K562 (cell line): ENCODE measurements at places on chromosomes 13 and 19.

GRCh38 chr13:76326343-76326742 lies 559.9 kb downstream of the KCTD12 start:
- DNase-seq = no peak

- DNase-seq = no peak
Observed at GRCh38 chr13:29716493-29716892, 121.0 kb upstream of the SLC7A1 start.

DNA sequence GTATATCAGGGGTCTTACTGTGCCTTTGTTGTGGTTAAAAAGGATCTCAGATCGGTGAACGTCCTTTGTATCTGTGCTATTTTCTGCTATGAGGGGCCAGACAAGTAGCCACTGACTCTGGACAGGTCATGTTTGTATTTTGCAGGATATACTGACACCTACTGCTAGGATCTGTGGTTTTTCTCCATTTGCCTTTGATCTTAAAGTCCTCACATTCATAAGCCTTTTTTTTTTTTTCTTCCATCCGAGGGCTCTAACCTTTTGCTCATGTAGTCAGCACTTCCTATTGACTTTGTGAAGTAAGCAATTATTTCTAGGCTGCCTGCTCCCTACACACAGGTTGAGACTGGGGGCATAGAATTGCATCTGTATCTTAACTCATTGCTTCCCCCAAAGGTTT lies 106.2 kb downstream of the SLITRK5 start:
- DNase-seq = no peak

- no peak for DNase-seq
Observed at GRCh38 chr13:36453516-36453915, 21.2 kb downstream of the CCNA1 start.

- no peak for DNase-seq
Observed at GRCh38 chr13:106796280-106797047, 228.5 kb upstream of the ARGLU1 start.
